ENCODE measurements at places on chromosomes 1 and 21.
A peak's percentile ranks its signal among the peaks of the same experiment; 100 is the strongest.

DNA sequence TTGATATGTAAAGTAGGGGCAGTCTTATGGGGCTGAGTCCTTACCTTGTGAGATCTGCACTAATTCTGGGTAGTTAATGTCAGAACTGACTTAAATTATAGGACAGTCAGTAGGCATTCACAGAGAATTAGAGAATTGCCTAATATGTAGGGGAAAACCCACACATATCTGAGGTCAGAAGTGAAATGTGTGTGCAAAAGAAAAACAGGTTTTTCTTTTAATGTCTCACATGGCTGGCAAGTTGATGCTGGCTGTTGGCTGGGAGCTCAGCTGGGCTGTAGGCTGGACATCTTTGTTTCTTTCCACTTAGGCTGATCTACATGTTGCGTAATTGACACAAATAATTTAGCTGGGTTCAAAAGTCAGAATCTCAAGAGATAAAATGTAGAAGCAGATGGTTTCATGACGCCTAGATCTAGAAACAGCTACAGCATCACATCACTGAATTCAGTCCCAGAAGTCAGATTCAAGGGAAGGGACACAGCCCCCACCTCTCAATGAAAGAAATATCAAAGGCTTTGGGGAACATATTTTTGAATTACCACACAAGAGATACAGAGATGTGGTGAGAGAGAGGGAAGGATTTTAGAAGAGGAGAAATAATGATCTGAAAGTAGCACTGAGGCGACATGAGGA lies 98.9 kb downstream of the TNFSF18 start:
- DNase-seq = no peak

DNA sequence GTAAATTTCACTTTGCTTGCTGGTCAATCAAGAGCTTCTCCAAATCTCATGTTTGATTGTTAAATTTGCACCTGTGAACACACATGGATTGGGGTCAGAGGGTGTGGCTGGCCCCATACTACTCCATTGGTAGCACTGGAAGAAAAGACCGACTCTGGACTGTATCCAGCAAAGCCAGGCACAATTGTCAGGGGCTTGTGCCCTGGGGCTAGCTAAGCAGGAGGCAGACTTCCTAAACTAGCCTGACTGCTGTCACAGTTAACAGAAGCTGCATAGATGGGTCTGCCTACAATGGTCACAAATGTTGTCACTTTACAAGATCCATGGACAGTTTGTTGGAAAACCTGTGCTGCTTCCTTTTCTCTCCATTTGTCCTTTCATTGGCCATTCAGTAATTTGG lies 421.0 kb downstream of the DSCAM start:
- no peak for DNase-seq

GRCh38 chr1:233597489-233597901 lies 16.4 kb upstream of the KCNK1 start:
- no peak for DNase-seq

DNA sequence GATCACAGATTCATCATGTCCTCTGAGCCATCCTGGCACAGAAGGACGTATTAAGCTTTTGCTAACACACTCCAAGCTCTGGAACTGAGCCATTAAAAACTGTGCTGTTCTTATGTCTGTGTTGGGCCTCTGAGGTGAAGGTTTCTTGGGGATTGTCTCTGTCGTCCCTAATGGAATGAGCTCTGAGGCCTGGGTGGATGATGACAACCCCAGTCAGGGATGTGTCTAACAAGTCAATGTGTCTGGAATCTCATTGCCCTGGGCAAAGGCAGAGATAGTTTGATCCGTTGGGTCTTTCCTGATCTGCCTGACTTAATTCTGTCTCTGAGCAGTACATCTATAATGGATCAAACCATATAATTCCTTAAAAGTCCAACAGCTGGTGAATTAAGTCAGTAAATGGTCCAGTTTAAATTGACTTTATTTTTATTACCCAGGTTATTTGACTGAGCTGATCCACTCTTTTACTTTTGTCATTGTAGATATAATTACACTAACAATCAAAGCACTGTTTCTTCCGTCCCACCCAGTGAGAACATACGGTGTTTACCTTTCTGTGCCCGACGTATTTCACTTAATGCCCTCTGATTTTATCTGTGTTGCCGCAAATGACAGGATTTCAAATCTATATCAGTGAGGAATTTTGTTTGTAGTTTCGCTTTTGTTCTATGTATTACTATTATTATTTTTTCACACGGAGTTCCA lies 38.8 kb upstream of the OR2B11 start:
- DNase-seq = no peak

DNA sequence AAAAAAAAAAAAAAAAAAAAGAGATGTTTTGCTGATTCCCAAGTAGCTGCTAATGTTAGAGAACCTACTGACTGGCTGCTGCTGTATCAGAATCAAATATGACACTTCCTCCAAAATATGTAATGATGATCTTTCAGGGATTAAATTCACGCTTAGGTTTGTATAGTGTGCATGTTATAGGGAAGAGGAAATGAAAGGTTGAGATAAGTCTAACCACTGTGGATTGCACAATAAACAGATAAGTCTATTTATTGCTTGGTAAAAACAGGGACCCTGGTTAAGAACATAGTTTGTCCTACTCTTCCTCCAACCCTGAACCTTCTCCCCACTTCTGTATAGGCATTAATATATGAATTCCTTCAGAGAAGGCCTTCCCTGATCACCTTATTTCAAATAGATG lies 13.2 kb downstream of the RC3H1 start:
- DNase-seq = no peak

- DNase-seq = peak; percentile 26
Observed at GRCh38 chr1:199573047-199573446, 454.5 kb upstream of the NR5A2 start.

DNA sequence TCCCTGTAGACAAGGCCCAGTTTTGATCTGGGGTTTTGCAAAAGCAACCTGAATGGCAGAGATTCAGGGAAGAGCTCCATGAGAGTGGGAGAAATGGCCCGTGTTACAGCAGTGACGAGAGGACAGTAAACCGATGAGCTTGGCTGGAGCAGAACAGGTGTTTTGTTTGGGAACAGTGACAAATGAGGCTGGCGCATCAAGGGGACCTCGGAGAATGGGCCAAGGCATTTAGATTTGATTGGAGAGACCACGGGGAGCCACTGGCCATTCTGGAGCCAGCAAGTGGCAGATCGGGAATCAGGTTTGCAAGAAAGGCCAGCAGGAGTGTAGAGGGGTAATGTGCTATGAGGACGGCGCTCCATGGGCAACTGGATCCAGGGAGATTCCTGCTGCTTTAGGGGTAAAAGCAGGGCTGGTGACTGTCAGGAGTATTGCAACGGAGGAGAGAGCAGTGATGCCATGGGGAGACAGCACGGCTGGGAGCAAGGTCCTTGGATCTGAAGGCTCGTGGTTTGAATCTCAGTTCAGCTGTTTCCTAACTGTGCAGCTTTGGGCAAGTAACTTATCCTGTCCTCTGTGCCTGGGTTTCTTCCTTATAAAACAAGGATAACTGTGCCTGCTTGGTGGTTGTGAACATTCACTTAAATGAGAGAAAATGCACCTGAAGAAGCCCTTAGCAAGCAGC lies 9.9 kb upstream of the KLHDC7A start:
- DNase-seq = no peak

GRCh38 chr1:24704411-24705259 lies 40.6 kb upstream of the CLIC4 start:
- no peak for DNase-seq

GRCh38 chr1:90964444-90965035 lies 57.3 kb downstream of the ZNF644 start:
- DNase-seq = no peak

- DNase-seq = no peak
Observed at GRCh38 chr21:38849776-38850175, 44.0 kb downstream of the ETS2 start.

DNA sequence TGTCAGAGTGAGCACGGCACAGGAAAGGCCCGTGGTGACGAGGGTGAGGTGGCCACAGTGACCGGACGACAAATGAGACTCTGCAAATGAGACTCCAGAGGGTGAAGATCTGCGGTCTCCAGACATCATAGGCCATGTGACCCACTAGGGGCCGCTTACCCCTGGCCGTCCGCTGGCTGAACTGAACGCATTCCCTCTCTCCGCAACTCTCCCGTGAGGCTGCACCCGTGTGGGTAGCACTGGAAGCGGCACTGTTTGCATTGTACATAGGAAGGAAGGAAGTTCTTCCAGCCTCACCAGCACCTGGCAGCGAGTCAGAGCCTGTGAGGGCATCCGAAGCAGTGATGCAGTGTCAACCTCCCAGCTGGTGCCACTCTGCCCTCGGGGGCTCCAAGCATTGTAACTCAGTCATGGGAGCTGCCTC lies 23.6 kb upstream of the SPSB1 start:
- no peak for DNase-seq

DNA sequence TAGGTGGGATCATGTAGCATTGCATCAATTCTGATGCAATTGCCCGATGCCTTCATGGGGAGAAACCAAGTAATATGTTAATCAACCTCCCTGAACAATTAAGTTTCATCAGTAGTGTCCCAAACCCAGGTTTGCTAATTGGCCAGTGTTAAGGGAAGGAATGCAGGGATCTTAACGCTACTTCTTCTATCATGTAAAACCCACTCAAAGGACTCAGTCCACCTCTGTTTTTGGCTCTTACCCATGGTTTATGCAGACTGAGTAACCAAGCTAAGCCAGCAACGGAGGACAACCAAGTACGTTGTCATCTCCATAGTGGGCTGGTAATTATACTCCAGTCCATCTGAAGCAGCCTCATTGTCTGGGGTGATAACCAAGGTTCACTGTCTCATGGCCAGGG lies 203.0 kb upstream of the FMN2 start:
- no peak for DNase-seq

DNA sequence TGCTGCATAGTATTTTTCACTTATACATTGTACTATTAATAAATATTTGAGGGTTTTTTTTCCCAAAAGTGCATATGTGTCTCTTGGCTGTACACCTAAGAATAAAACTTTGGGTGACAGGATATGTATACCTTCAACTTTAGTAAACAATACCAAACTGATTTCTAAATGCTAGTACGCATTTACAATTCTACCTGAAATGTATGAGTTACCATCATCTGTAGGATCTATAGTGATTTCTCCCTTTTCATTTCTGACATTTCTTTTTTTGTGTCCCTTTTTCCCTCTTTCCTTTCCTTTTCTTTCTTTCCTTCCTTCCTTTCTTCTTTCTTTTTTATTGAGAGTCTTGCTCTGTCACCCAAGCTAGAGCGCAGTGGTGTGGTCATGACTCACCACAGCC lies 16.7 kb upstream of the BMP8B start:
- DNase-seq = no peak

GRCh38 chr1:2229037-2229864 lies 1.1 kb downstream of the SKI start:
- peak; percentile 79 for DNase-seq

GRCh38 chr1:161531986-161532643 lies 7.8 kb downstream of the HSPA6 start:
- no peak for DNase-seq

DNA sequence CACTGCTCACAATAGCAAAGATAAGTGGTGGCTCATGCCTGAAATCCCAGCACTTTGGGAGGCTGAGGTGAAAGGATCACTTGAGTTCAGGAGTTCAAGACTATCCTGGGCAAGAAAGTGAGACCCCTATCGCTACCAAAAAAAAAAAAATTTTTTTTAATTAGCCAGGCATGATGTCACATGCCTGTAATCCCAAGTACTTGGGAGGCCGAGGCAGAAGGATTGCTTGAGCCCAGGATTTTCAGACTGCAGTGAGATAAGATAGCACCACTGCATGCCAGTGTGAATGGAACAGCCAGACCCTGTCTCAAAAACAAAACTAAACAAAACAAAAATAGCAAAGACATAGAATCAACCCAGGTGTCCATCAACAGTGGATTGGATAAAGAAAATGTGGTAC lies 50.6 kb downstream of the HSF2BP start:
- DNase-seq = no peak

GRCh38 chr1:39326836-39327235 lies 122.3 kb downstream of the MACF1 start:
- DNase-seq = no peak

DNA sequence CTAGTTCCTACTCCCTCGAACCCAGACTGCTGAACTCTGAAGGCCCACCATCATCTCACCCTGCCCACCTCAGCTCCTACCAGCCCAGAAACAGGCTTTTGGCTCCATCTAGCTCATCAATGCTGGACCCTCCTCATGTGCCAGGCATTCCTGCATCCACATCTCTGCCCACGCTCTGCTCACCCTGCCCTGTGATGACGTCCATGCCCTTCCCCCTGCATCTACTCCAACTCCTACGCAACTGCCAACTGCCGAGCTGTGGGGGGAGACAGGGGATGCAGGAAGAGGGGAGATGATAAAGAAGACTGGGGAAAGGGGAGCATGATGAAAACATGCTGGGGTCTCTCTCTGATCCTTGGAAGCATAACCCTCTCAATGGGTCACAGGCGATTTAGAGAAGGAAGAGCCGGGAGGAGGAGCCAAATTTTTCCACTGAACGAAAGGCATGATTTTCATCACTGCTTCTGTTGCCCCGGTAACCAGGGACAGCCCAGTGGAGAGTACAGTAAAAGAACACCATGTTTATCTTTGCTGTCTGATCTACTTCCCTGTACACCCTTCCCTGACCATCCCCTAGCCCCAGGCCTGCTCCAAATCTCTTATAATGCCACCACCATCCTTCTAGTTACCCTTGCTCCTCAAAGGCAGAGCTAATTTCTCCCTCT lies 44.3 kb downstream of the CD34 start:
- peak; percentile 89 for DNase-seq

DNA sequence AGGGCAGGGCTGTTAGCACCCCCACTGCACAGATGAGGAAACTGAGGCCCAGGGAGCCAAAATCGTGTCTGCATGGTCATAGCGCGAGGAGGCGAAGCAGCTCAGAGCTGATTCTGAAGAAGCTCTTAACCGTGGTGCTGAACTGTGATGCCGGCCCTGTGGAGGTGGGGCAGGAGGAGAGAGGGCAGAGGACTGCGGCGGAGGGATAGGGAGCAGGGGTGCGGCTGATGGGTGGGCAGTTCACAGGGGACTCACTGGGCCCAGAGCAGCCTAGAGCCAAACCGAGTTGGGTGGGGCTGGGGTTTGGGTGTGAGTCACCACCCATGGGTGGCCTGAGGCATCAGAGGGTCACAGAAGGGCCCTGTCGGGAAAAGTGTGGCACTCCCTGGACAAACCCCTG lies 74.7 kb downstream of the RAP1GAP start:
- DNase-seq = no peak

DNA sequence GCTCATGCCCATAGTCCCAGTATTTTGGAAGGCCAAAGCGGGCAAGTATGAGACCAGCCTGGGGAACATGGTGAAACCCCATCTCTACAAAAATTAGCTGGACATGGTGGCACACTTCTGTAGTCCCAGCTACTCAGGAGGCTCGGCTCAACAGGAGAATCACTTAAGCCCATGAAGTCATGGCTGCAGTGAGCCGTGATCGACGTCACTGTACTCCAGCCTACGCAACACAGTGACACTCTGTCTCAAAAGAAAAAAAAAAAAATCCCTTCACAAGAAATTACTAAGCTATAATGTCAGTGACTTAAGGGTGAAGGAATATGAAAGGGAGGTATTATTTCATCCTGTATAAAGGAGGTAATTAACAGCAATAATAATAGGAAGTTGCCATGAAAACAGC lies 99.8 kb downstream of the ACBD6 start:
- DNase-seq = no peak
